ENCODE measurements at places on chromosomes 3 and 15.

DNA sequence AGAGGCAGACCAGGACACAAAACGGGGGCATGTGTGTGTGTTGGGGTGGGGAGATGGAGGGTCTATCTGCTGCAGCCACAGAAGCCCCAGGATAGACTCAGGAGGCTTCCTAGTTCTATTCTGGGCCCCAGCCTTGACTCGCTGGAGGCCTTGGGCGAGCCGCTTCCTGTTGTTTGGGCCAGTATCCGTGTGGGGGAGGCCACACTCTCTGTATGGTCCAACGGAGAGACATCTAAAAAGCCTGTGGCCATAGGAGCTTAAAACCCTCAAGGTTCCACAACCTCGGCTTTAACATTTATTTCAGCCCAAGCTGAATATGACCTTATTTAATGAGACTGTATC lies 32.8 kb downstream of the POC1A start:
- DNase-seq: no peak

DNA sequence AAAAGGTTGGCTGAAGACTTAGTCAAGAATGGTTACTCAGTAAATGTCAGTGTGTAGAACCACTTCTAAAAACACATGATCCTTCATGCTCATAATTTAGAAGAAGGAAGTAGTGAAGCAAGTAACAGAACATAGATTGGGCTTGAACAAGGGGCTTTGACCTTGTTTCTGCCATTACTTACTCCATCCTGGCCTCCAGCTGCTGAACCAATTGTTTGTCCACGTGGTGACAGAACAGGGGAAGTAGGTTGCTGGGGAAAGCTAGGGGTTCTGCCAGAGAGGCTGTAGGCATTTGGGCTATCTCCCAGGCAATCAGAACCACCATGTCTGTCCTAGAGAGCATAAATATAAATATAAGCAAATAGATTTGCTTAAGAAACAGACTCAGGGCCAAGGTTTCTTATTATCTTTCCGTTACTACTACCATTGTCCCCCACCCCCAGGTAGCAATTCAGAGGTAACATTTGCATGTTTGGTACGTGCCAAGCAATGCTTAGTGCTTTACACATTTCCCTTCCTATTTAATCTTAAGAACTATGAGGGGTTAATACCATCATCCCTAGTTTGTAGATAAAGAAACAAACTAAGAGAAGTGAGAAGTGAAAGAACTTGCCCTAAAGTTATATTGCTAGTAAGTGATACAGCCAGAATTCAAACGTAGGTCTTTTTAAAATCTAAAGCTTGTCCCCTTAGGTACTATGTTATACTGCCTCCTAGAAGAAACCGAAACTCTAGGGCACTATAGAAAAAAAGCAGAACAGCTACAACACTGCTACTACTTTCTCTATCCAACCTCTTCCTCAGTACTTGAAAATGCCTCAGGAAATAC lies 3.0 kb upstream of the SPG11 start:
- no peak for DNase-seq

DNA sequence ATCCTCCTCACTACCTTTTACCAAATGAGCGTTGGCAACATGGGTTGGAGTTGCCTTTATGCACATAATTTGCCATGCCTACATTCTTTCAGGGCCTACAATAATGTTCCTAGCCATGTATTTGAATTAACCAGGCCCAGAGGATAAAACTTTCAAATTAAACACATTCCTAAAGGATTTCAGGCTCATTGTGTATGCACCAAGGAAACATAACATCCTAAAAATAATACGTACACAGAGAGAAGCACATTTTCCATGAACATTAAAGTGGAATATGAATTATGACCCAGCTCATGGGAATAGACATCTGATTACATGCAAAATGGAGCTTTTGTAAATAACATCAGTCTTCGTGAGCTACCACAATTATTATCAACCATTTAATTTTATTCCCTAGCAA lies 203.3 kb downstream of the RORA start:
- DNase-seq: no peak

GRCh38 chr3:141452045-141452444 lies 34.8 kb upstream of the RASA2 start:
- DNase-seq: peak; percentile 26

DNA sequence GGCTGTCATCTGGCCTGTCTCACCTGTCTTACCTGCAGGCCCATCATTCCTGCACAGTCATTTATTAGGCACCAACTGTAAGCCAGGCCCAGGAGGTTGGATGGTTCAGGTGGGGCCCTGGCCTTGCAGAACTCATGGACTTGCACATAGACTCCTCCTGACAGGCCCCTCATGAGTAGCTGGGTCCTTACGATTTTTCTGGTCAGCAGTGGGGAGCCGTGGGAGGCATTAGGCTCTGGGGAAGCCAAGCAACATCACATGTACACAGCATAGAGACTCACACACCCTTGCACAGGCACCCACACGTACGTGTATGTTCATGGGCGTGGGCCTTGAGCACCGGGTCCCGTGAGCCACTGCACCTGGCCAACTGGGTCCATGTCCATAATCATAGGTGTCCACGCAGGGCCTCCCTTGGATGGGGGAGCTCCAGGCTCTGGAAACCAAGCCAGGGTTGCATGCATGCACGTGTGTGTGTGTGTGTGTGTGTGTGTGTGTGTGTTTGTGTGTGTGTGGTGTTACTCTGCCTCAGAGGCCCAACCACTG lies 20.3 kb downstream of the CISH start:
- DNase-seq: no peak

DNA sequence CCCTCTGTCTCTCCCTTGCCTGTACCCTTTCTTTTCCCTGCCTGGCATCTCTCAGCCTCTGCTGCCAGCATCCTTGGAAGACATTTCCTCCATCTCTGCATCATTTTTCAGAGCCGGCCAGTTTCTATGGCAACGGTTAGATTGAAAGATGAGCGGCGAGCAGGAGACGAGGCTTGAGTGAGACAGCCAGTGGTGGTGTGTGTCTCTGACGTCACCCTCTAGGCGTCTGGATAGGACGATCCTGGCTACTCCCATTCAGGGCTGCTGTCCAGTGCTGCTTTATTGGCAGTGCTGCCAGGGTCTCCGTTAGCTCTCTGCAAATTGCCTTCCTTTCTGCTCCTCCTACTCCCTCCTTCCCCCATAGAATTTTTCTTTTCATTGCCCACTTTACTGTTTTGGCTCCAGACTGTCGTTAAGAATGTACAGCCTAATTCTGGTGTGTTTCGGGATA lies 57.9 kb downstream of the TRAK1 start:
- no peak for DNase-seq

- no peak for DNase-seq
Measured at GRCh38 chr3:103991-104390, 92.6 kb upstream of the CHL1 start.
